ENCODE measurements at places on chromosomes 4 and X.

DNA sequence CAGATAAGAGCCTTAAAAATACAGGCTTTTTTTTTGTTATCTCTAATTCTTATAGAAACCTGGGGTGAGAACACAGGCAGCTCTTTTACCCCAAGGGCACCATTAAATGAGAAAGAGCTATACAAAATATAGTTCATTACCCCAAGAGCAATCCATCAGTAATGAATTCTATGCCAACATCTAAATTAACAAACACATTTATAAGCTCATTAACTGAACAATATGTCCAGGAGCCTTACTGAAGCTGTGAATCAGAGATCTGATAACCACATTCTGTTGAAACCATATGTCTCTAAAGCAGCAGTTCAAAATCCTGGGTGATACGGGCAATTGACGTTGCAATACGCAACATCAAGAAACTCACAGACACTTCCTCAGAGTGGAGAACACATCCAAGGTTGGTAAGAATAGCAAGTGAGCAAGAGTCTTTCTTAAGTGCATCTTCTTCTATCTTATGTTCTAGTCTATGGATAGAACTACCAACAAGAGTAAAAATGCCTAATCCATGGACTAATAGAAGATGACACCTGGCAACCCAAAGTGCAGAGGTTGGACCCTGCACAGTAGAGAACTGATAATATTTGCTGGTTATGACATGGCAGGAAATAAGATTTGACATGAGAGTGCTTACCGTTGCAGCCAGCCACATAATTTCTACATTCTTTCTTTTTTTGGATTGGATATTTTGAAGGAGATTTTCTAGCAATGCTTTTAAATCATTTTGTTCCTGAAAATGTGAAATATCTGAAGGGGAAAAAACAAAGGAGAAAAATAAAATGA lies 449.3 kb downstream of the IL15 start:
- DNase-seq, result no peak

DNA sequence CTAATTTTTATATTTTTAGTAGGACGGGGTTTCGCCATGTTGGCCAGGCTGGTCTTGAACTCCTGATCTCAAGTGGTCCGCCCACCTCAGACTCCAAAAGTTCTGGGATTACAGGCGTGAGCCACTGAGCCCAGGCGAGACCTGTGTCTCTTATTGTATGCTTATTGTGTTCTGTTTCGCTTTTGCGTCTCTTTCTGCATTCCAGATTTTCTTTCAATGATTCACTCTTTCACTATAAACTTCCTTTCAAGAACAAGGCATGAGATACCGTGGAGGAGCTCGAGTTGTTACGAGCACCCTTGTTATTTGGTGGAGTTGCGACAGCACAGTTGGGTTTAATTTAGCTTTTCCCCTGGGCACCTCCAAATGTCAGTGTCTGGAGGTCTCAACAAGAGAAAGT lies 366.7 kb upstream of the FAT1 start:
- DNase-seq, result no peak

GRCh38 chr4:75057369-75057768 lies 124.5 kb downstream of the PARM1 start:
- DNase-seq, result no peak

DNA sequence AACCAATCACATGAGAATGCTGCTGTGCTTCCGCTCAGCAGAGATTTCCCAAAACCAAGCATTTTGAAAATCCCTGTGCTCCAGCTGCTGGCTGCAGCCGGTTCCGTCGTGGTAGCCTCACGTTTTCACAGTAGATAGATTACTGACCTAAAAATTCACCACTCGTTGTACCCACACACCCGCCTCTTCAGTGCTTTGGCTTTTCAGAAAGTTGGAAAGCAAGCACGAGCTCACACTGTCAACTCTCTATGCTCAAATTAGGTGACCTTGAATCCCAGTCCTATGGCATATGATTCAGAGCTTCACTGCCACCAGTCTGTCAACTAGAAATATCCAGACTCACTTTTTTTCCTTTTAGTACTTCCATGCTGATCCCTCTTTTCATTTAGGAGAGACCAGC lies 168.9 kb downstream of the DCTD start:
- DNase-seq, result no peak

GRCh38 chr4:147307896-147308674 lies 172.8 kb upstream of the EDNRA start:
- no peak for DNase-seq
